GM23248 (cell line): ENCODE measurements at places on chromosomes 13 and 19.
A peak's percentile ranks its signal among the peaks of the same experiment; 100 is the strongest.

- DNase-seq = no peak
These were observed 33.0 kb downstream of the LYL1 start for GRCh38 chr19:13069415-13070359.

GRCh38 chr13:23579896-23580683 is 9.9 kb downstream of the TNFRSF19 start:
- peak; percentile 50 for DNase-seq

DNA sequence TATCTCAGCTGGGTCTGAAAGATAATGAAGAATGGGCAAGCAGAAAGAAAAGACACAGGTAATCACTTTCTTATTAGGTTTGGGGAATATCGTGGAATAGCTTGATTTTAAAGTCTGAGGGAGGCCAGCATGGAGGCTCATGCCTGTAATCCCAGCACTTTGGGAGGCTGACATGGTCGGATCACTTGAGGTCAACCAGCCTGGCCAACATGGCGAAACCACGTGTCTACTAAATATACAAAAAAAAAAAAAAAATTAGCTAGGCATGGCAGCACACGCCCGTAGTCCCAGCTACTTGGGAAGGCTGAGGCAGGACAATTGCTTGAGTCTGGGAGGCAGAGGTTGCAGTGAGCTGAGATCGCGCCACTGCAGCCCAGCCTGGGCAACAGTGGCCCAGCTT is 1.5 kb upstream of the PAFAH1B3 start:
- DNase-seq = no peak

GRCh38 chr19:1240925-1241324 is 626 bp upstream of the ATP5F1D start:
- no peak for DNase-seq

DNA sequence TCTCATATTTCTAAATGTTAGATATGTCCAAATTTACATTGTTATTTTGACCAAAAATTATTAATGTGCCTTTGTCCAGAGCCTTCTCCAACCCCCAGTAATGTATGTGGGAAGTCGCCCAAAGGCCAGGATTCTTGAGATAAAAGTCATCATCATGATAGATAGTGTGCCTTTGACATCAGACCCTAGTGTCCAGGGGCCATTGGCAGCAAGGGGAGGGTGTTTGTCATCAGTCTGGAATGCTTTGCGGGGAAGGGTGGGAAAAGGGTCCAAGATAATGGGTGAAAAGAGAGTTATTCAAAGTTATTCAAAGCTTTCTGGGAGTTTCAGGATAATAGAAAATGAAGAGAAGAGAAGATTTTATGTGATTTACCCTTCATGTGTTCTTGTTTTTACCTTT is 909.5 kb upstream of the GPC6 start:
- DNase-seq = no peak

DNA sequence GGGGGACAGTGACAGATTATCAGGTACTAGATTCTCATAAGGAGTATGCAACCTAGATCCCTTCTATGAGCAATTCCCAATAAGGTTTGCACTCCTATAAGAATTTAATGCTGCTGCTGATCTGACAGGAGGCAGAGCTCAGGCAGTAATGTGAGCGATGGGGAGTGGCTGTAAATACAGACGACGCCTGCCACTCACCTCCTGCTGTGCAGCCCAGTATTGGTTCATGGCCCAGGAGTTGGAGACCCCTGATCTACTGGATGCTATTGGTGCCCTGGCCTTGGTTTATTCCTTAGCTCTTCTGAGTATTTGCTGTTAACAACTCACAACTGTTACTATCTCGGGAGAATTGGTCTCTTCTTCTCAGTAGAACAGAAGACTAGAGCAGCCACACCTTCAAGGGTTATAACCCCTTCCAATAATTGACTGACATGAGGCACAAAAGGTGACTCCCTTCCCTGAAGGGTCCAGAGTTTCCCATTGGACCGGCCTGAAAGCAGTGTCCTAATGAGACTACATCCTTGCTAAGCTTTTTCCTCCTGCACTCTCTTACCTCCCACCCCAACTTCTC is 35.0 kb upstream of the RBM26 start:
- DNase-seq = no peak

DNA sequence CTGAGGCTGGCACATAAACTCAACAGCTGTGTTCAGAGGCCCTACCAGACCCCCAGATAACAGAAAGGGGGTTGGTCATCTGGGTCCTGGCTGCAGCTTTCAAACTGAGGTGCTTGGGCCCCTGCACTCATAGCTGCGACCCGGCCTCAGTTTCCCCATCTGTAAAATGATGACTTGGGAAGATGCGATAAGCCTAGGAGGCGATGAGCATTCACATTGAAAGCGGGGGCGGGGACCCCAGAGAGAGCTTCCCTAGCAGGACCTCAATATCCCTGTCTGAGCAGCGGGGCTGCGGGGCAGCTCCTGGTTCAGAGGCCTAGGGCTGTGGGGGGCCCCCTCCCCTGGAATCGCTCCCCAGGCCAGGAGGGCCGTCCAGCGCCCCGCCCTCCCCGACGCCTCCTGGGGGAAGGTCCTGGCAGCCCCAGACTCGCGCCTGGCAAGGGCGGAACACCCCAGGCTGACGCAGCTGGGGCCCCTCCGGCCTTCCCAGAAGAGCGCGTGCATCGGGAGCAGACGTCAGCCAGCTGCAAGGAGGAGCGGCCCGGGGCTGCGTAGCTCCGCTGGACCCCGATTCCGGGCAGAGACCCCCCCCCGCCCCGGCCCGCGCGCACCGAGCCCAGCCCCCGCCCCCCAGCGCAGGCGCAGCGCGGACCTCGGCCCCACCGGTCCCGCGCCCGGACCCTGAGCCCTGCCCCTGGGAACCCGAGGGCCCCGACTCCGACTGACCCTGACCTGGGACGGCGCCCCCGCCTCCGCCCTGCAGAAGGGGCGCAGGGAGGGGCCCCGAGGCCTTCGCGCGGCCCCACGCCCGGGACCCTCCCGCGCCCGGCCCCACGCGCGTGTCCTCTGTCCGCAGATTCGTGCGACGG is 3.5 kb downstream of the FSTL3 start:
- peak; percentile 90 for DNase-seq
